Breast epithelium (tissue), 4 donors: ENCODE measurements at places on chromosomes 12 and 14. TPM values are rescaled to one million over a fixed set of nuclear protein-coding genes. Genes with fewer than 3 reads are reported as not detected.

DNA sequence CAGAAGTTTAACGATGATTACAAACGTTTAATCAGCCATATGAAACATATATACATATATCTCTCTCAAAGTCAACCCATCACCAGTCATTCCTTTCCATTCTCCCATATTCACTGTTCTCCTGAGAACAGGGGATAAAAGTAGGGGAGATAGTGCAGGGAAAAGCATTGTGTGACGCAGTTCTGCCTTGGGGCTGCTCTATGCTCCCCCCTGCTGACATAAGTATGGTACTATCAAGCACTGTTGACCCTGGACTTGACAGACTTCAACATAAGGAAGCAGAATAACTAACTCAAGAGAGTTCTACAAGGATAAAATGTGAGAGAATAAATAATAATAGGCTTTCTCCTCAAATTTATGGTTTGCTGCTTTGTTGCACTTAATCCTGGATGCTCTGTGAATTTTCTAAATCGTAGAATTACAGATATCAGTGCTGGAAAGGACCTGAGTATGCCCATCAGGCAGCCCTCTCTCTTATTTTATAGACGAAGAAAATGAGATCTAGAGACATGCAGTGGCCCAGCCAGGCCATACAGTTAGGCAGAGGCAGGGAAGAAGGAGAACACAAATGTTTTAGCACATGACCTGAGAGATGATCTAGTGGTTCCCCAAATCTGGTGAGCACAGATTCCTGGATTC lies 87.2 kb downstream of the SCN8A start:
- DNase-seq = no peak

DNA sequence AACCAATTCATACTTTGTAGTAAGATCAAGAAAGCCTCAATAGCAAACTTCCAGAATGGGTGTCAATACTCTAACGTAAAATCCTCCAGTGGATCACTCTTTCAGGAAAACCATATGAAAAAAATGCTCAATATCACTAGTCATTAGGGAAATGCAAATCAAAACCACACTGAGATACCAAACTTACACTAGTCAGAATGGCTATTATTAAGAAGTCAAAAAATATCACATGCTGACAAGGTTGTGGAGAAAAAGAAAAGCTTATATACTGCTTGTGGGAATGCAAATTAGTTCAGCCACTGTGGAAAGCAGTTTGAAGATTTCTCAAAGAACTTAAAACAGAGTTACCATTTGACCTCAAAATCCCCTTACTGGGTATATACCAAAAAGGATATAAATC lies 49.5 kb upstream of the ATXN7L3B start:
- no peak for DNase-seq

IFI27L1 gene
- 6.6 TPM for total RNA-seq

AGAP2 gene
- total RNA-seq = 1.6 TPM
